ENCODE measurements at places on chromosomes 4 and X.

- no peak for DNase-seq
Observed at GRCh38 chr4:132123870-132124623, 1025.0 kb upstream of the PCDH10 start.

DNA sequence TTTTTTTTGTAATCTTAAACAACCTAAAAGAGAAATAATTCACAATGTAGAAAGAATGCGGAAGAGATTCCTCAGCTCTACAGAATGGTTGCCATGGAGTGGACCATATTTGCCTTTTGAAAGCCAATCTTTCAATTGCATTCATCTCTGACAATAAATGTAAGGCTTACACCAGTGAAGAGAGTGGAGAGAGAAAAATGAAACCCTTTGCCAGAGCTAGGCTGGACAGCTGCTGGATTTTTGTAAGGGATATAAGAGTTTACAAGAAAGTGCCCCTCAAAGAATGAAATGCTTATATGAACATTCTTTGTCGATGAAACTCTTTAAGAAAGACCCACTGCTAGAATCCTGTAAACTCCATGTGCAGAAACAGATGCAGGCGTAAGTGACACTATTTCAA lies 66.0 kb upstream of the FAT1 start:
- no peak for DNase-seq

DNA sequence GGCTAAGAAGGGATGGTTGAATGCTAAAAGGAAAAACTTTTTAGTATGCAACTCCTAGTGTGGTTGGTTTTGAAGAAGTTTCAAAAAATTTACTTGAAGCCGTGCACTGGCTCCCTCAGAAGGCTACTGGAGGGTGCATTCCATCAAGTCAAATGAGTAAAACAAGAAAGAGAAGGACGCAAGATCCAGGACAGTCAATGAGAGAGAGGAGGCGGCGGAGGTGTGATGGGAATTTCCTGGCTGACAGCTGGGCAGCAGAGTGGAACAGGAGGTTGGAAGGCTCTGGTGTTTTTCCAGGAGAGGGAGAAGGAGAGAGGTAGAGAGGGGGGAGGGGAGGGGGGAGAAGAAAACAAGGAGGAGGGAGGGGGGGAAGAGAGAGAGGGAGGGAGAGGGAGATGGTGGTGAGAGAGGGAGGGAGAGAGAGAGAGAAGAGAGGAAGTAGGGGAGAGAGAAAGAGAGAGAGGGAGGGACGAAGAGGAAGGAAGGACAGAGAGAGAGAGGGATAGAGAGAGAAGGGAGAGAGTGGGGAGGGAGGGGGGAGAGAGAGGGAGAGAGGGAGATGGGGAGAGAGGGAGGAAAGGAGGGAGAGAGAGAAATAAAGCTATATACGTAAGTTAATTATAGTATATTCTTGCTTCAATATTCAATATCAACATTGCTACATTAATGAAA lies 126.4 kb downstream of the SH3KBP1 start:
- DNase-seq, result no peak

GRCh38 chr4:120491481-120491880 lies 424.8 kb upstream of the MAD2L1 start:
- no peak for DNase-seq

DNA sequence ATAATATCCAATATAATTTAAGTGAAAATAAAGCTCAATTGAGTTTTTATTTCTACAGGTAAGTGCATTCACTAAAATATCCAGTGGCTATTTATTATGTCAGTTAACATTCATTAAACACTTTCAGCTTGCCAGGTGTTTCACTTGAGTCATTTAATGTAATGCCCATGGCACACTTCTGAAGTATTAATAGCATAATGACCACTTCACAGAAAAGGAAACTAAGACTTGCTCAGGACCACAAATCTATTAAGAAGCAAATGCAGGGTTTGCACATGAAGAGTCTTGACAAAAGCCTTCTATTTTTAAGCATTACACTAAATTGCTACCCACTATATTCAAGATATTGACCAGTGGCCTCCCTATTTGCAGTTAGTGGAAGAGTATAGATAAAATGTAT lies 612.7 kb downstream of the KCTD8 start:
- no peak for DNase-seq

DNA sequence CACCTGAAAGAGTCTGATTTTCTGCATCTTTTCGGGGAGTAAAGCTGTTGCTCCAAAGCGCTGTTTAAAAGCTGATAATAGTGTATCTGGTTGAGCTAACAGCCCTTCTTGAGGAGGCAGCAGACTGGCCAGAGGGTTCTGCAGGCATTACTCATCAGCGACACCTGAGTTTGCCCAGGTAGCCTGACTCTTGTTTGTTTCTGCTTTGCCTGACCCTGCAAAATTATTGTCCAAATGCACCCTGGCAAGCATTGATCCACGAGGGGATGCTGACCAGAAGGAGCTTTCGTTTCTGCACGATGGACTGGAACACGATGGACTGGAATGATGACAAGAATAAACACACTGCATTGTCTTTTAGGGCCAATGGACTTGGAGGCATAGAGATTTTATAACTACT lies 6.2 kb downstream of the CD99 start:
- DNase-seq, result no peak

Data from D341Med (cell line).